Mucosa of descending colon (tissue), 3 donors: ENCODE measurements at places on chromosomes 3 and 15. TPM values are rescaled to one million over a fixed set of nuclear protein-coding genes. Genes with fewer than 3 reads are reported as not detected.

LINGO1 gene
- 1.9 TPM for total RNA-seq

SLC9C1 gene
- total RNA-seq: 0.34 TPM

NMB gene
- 3.9 TPM for total RNA-seq

SLC51B gene
- total RNA-seq: 76.2 TPM

PP2D1 gene
- not detected for total RNA-seq

IRAK2 gene
- 1.1 TPM for total RNA-seq

PRICKLE2 gene
- 7.0 TPM for total RNA-seq

DHFR2 gene
- 5.4 TPM for total RNA-seq

ZNF662 gene
- total RNA-seq: 14.4 TPM

KNG1 gene
- 0.12 TPM for total RNA-seq

GRK7 gene
- total RNA-seq: not detected

RTP3 gene
- total RNA-seq: not detected

CFAP100 gene
- not detected for total RNA-seq

SMAD3 gene
- 76.3 TPM for total RNA-seq

CCDC12 gene
- 59.2 TPM for total RNA-seq

C3orf49 gene
- total RNA-seq: not detected

NANOGP8 gene
- total RNA-seq: not detected

CHCHD6 gene
- 9.8 TPM for total RNA-seq
